ENCODE measurements at places on chromosomes 16 and 17.

- DNase-seq = no peak
These were observed 1.3 kb downstream of the RAB37 start for GRCh38 chr17:74738051-74738996.

GRCh38 chr16:726438-727290 lies at the start of the genes CCDC78 and HAGHL:
Gene CCDC78 (minus strand): TSS chr16:726443. CDS start chr16:726367, 76 bp downstream.
Gene HAGHL (plus strand): TSS chr16:727106. CDS start chr16:727510, 404 bp downstream.
- DNase-seq = peak; percentile 41

- no peak for DNase-seq
These were observed 59.4 kb downstream of the TBX4 start for GRCh38 chr17:61511480-61512182.

DNA sequence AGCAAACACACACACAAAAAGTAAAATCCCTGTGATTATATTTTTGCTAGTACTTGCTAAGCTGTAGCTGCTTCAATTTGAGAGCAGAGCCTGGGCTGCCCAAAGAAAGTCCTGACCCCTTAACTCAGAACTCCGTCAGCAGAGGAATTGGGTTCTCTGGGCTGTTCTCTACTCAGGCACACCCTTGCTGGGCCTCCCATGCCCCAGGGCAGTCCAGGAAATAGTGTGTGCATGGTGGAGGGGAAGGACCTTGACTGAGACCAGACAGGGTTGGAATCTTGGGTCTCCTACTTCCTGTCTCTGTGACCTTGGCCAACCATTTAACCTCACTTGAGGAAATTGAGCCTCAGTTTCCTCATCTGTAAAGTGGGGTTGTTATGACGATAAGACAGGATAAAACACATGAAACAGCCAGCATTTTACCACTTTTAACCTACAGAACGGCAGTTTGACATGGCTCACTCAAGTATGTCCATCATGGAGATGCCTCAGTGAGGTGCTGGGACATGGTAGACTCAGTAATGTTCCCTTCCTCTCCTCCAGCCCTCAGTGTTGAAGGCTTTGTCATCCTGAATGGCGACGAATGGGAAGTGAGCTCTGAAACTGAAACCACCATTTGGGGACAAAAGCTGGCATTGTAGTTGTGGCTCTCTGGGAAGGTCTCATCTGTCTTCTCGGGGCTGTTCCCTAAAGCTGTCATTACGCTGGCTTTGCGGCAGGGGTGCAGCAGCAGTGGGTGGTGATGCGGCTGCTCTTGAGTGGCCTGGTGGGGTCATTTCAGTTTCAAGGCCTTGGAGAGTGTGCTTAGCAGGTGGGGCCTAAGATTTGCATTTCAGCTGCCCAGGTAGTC lies 74.9 kb downstream of the CMIP start:
- no peak for DNase-seq

GRCh38 chr17:47973541-47973940 lies 2.6 kb downstream of the CDK5RAP3 start:
- DNase-seq = no peak

- no peak for DNase-seq
These were observed 267.9 kb downstream of the CBLN1 start for GRCh38 chr16:49013727-49014080.

DNA sequence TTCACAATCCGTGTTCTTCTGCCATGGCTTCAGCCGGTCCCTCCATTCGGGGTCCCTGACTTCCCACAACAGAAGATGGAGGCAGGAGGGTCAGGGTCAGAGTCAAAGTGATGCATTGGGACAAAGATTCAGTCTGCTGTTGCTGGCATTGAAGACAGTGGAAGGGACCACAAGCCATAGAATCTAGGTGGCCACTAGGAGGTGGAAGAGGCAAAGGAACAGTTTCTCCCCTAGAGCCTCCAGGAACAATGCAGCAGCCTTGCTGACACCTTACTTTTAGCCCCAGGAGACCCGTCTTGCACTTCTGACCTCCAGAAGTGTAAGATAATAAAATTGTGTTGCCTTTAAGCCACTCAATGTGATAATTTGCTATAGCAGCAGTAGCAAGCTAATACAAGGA lies 55.9 kb downstream of the MFSD11 start:
- DNase-seq = no peak

DNA sequence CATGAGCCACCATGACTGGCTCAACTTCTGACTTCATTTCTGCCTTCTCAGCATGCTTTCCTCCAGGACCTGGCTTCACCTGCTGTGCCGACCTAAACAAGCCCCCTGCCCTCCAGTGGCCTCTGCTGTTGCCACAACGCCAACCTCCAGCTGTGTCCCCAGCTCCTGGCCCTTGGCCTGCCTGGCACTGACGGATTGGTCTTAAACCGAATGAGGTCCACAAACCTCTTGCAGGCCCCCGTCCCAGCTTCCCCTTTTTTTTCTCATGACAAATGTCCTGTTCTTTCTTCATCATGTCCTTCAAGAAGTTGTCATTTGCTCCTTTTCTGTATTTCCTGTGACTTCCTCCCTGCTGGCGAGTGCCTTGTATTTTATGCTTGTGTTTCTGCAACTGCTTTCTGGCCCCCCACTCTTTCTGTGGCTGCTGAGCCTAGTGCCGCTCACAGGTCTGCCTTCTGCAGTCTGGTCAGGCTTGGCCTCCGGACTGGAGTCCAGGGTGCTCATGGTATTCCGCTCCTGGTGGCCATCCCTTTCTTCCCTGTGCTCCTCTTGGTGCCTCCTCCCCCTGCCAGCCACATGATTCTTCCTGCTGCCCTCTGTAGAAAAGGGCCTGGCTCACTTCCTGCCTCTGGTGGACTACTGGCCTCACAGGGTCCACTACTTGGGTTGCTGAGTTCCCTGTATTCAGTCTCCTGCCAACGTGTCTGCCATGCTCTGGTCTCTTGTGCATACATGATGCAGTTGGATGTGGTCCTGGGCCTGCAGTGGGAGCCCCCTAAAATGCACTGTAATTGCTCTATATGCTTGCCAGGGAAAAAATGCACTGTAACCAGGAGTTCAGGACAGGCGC lies 2.9 kb downstream of the ATP6V0C start:
- DNase-seq = no peak

- no peak for DNase-seq
These were observed 15.1 kb downstream of the SNX11 start for GRCh38 chr17:48122665-48123045.

- DNase-seq = no peak
These were observed 8.9 kb downstream of the MYO15B start for GRCh38 chr17:75596320-75597087.

DNA sequence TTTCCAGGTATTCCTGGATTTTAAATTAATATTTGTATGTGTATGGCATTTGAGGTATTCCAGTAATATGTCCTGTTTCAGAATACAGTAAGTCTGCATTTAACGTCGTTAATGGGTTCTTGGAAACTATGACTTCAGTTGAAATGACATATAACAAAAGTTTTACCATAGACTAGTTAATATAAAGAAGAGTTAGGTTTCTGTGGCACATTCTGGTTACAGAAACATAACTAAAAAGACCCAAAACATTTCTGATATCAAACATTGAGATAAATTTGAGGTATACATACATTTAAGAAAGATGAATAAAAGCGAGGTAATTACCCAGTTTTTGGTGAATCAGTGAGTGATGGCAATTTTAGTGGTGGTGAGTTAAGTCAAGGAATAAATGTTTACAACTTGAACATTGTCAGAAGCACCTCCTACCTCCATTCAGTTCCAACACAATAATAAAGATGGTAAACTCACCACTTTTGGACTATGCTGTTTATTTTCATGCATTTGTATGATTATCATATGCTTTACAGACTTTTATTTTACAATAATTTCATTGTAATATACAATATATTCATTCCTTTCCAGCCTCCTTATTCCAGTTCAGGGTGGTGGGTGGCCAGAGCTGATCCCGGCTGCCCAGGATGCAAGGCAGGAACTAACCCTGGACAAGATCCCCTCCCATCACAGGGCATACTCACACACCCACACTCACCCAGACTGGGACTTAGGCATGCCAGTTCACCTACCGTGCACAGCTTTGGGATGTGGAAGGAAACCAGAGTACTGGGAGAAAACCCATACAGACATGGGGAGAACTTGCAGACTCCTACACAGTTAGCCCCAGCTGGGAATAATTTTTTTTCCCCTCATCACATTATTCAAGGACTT lies 9.7 kb downstream of the LUC7L3 start:
- DNase-seq = no peak

DNA sequence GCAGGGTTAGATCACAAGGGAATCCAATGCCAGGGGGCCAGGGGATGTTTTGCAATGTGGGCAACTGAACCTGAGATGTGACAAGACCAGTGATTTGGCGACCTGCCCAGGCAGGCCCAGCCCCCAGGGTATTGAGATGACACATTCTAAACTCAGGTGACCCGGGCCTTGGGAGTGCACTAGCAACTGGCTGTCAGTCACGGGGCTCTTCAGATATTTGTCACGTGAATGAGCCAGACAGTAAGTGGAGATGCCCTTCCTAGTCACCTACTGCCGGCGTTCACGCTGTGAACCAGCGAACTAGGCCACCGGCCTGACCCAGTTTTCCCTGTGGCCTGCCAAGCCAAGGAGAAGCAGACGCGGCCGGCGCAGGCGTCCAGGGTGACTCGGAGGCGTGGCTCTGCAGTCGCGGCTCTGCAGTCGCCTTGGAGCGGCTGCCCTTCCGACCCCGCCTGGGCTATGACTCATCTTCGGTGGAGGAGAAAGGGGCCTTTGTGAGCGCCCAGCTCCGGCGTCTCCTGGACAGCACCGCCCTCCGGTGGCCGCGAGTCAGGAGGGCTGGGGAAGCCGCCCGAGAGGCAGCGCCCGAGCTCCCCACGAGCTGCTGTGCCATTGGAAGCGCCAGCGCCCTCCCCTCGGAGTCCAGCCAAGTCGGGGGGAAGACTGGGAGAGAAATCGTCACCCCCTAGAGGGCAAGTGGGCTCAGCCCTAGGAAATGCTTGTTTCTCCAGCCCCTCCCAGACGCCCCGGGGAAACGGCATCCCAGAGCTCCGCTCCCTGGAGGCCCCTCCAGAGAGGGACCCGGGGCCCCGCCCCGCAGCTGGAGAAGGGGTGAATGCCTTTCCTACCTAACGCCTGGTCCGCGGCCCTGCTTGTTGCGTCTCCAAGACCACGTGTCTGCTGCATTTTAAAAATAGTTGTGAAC lies 38.8 kb downstream of the WSB1 start:
- DNase-seq = peak; percentile 98

- no peak for DNase-seq
These were observed 12.2 kb downstream of the PMFBP1 start for GRCh38 chr16:72159801-72160200.

DNA sequence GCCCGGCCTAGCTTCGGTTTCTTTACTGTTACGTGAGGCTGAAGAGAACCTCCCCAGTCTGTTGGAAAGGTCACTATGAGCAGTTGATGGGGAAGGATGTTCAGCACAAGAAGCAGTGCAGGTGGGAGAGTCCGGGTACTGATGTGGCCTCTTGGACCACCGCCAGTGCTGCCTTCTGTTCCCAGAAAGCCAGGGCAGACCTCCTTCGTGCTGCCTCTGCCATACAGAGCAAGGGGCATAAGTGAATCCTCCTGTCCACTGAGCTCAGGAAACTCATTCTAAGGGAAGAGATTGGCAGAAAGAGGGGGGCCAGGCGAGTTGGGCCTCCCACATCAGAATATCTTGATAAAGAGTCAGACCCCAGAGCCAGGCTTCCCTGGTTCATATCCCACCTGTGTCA lies 3.7 kb downstream of the PPP4C start:
- no peak for DNase-seq

DNA sequence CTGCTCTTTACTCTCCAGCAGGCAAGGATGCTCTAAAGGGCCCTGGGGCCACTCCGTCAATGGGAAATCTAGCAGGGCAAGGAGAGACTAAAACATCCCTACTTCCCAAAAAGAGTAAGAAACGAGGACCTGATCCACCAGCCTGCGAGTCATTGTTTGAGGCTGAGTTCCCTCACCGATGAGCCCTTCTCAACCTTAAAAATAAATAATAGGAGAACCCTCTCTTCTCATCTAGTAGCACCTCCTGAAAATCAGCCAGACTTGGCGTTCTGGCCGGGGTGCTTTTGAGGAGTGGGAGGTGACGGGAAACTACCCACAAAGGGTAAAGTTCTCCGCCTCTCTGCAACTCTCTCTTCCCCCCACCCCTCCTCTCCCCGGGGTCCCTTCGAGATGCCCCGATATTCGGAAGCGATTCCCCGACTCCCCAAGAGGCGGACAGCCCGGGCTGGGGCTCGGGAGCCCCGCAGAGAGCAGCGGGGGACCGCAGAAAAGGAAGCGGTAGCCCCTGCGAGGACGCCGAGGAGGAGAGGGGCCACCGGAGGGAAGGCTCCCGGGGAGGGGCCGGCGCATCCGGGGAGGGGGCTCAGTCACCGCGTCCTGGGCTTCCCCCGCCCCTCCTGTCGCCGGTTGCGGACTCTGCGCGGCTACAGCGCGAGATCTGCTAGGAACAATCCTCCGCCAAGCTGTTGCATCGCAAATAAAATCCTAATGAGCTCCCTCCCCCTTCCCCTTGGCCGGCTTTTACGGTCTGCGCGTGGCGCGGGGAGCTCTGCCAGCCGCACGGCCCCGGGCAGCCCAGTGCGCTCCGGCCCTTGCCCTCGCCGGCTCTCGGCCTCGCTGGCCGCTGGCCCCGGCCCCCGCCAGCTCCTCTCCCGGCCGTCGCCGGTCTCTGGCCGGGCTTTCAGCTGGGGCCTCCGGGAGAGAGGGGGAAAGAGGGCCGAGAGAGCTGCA lies 1.3 kb downstream of the HOXB9 start:
- no peak for DNase-seq

GRCh38 chr17:49738456-49739163 lies 25.3 kb downstream of the FAM117A start:
- DNase-seq = no peak

- DNase-seq = no peak
These were observed 68.6 kb downstream of the CCDC182 start for GRCh38 chr17:57676543-57676942.

Data from globus pallidus (tissue), 1 donor.